ENCODE measurements at places on chromosomes 6 and 20. TPM values are rescaled to one million over a fixed set of nuclear protein-coding genes. Genes with fewer than 3 reads are reported as not detected.

DNA sequence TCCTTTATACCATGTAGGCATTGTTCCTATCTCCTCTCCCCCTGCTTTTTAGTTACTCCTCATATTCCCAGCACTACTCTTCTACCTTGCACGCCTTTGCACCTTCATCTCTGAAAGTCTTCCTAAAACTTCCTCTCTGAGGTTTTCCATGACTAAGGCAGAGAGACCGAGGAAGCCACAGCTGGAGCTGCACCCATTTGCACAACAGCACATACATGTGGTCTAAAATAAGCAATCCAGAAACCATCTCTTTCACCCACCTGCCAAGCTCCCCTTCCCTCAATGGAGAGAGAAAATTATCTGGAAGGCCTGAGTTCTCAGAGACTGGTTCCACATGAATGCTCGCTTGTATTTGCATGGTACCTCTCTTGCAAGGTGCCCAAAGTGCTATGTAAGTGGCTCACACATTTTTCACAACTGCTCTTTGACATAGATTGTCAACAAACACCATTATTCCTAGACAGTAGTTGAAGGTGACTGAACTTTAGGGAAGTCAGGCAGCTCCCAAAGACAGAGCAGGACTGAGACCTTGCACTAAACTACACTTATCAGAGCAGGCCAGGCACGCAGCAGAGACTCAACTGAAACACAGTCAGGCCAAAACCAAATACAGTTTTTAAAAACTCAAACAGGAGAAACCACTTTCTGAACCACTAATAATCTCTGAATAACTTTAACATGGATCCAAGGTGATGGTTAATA, 313.2 kb downstream of the TFAP2A start:
- DNase-seq = peak; percentile 22

- peak; percentile 36 for DNase-seq
Measured at GRCh38 chr6:55293116-55293515, 34.2 kb upstream of the GFRAL start.

DNA sequence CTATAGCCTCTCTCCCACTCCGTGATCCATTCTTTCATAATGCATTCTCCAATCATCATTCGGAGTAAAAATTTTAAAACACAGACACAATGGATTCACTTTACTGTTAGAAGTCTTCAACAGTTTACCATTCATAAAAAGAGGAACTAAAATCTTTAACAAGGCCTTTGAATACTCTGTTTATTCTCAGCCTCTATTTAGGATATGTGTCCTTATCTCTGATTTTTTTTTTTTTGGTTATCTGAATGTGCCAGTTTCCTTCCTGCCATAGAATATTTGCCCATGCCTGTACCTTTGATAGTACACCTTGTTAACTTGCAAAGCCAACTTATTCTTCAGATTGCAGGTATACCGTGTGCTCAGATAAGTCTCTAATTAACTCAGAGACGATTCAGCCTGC, 11.1 kb downstream of the CRISP1 start:
- no peak for DNase-seq

DNA sequence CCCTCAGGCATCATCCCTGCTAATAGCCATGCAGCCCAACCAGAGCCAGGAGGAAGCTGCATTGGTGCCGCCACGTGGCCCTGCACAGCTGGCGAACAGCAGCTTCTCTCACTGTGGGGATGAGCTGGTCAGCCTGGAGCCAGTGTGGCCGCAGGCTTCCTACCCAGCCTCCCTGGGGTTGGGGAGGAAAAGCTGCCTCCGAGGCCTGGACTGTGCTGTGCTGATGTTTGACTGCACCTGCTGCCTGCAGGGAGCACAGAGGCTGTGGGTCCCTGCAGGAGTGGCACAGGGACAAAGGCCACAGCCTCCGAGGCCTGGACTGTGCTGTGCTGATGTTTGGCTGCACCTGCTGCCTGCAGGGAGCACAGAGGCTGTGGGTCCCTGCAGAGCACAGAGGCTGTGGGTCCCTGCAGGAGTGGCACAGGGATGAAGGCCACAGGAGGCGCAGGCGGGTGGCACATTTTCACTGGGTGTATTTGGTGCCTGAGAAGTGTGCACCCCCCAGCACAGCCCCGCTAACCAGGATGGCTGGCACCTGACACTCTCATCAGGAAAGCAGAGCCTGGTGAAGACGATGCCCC, 83.9 kb downstream of the DLL1 start:
- DNase-seq = no peak

NHLRC1 gene
- 3.4 TPM for total RNA-seq

DOK5 gene
- total RNA-seq = not detected

- no peak for DNase-seq
Measured at GRCh38 chr6:71222671-71223070, 65.9 kb upstream of the OGFRL1 start.

ARMH2 gene
- not detected for total RNA-seq

DNA sequence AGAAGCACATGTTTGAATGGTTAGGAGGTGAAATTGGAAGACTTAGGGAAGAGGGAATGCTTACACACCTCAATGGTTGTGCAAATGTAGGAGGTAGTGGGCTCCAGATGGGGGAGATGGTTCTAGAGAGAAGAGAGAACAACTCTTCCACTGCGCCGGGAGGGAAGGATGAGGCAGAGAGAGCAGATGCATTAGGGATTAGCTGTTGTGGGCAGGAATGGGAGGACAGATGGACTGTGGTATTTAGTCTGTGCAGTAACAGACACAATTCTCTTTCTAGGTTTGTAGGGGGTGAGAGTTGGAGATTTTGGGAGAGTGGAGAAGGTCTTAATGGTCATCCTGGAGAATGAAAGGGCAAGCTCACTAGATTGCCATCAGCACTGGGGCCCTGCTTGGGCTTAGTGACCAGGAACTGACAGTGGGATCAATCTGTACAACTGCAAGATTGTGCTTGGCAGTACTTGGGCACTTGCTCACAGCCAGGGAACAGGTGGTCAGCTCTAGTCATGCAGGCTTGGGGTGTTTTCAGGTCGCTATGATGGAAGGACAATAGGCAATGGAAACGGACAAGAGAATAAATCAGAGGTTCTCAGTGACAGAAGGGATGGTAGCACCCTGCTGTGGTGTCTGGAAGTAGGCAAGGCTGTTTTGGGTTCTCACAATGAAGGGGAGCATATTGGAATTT, 182.0 kb upstream of the MYLIP start:
- DNase-seq = no peak

DNA sequence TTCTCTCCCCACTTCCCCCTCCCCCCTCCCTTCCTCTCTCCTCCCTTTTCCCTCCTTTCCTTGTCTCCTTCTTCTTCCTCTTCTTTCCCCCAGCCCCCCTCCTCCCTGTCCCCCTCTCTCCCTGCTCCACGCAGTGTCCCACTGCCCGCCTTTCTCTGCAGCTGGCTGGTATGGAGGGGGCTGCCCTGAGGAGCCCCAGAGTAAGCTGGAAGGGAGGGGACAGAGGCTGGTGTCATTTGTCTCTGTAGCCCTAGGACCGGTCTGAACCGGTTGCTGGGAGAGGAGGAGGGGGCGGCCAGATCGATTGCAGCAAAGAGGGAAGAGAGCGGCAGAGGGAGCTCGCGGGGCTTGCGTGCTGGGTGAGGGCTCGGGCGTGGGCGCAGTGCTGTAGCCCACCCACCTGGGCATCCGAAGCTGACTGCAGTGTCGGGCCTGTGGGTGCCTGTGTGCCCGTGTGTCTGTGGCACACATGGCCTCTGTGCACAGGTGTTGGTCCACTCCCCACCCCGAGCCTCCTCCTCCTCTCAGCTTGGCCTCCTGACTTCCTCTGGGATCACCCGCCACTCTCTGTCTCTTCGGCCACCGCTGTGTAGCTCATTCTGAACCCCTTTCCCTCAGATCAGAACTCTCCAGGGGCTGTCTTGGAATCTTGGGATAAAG, 50.6 kb downstream of the SRC start:
- no peak for DNase-seq

GRCh38 chr6:154613137-154613676, 102.7 kb upstream of the CNKSR3 start:
- DNase-seq = peak; percentile 96
